T follicular helper cell (primary cell): ENCODE measurements at places on chromosomes 4 and X.

- DNase-seq: no peak
Observed at GRCh38 chr4:116272336-116272735, 813.0 kb downstream of the TRAM1L1 start.

- no peak for DNase-seq
Observed at GRCh38 chr4:93879919-93880318, 51.4 kb downstream of the ATOH1 start.

DNA sequence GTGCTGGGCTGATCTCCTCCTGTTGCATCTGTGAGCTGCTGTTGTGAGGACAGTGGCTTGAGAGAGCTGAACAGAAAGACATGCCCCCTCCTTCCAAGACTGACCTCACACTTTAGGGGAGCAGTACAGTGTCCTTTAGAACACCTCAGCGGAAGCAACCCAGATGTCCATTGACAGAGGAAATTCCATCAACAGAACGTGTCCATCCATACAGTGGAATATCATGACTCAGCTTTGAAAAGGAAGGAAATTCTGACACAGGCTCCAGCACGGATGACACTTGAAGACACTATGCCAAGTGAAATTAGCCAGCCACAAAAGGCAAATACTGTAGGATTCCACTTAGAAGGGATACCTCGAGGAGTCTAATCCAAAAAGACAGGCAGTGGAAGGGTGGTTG, 103.5 kb downstream of the GPR143 start:
- DNase-seq: no peak

GRCh38 chr4:41358647-41359421, 102.1 kb downstream of the UCHL1 start:
- DNase-seq: no peak

- no peak for DNase-seq
Observed at GRCh38 chrX:114903618-114904017, 113.8 kb downstream of the IL13RA2 start.

DNA sequence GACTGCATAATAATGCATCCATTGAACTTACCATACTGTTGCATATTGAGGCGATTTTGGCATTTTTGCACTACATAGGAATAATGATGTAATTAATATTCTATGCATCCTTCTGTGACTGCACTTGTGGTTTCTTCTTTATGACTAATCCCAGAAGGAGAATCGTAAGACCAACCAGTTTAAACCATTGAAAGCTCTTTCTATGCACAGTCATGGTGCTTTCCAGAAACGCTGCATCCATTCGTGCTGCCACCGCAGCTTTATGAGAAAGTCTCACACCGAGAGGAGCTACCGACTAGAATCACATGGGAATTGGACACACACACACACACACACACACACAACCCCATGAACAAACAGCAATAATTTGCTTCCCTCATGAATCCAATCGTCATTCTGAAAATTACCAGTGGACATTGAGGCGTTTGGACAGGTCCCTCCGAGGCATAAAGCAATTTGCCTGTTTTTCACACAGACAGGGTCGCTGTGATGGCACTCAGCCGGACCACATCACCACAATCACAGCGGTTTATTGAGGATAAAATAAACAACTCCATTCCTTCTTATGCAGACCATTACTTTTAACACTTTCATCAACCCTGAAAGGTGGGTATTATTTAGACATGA, 64.2 kb downstream of the PACRGL start:
- DNase-seq: no peak

GRCh38 chrX:100946299-100946927, 17.7 kb upstream of the XKRX start:
- no peak for DNase-seq

DNA sequence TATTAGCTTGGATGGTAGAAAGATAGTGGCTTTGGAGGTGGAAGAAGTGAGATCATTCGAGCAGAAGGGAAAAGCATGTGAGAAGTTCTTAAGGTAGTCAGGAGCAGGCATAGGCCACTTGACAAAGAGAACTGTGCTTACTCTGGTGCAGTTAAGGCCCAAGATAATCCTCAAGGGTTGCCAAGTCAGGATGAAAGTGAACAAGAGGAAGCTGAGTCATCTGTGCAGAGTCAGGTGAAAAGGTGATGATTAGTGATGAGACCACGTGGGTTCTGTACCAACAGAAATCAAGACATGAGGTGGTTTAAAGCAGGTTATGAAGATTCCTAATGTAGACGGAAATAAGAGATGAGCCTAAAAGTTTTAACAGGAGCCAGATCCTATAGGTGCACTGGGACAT, 369.8 kb downstream of the DTHD1 start:
- no peak for DNase-seq

DNA sequence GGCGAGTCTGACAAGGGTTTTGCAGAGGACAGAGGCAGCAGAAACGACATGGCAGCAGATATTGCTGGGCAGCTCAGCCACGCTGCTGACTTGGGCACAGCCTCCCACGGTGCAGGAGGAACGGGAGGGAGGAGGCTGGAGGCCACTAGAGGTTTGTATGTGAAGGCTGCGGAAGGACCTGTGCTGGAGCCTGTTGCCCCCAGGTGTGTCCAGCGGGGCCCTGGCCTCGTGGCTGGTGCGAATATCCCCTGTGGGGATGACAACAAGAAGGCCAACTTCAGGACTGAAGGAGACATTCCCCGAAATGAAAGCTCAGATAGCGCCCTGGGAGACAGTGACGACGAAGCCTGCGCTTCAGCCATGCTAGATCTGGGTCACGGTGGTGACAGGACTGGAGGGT, 100.2 kb downstream of the FNIP2 start:
- no peak for DNase-seq

DNA sequence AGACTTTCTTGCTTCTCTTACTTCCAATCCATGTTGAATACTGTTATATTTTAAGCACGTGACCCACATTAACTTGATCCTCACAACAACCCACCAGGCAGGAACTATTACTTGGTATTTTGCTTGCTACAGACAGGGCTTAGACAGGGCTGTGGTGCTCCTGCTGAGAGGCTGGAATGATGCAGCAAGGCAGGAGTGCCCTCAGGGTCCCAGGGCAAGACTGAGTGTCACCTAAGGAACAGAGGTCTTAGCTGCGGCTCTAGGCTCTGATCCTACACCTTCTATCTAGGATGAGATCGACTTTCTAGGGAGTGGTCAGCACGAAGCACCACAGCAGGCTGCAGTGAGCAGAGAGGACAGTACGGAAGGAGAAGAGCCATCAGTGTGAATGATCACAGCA, 20.0 kb downstream of the TAPT1 start:
- DNase-seq: no peak
